Psoas muscle (tissue), 8 donors: ENCODE measurements at places on chromosomes 4 and X.

- H3K27ac ChIP-seq, result no peak overlapping the region
- no peaks in the 10 kb centered on the region for H3K27me3 ChIP-seq
- no peak for DNase-seq
- no peak overlapping the region for H3K4me3 ChIP-seq
- H3K4me1 ChIP-seq, result no peaks in the 10 kb centered on the region
Observed at GRCh38 chrX:103792916-103793544, 16.4 kb downstream of the PLP1 start.

GRCh38 chr4:118113220-118113619 is 78.9 kb downstream of the NDST3 start:
- H3K27ac ChIP-seq, result no peak overlapping the region
- no peaks in the 10 kb centered on the region for H3K36me3 ChIP-seq
- no peaks in the 10 kb centered on the region for H3K4me1 ChIP-seq
- no peaks in the 10 kb centered on the region for H3K27me3 ChIP-seq

- H3K36me3 ChIP-seq, result no peaks in the 10 kb centered on the region
- no peak for DNase-seq
- H3K4me1 ChIP-seq, result no peaks in the 10 kb centered on the region
- no peaks in the 10 kb centered on the region for H3K27me3 ChIP-seq
Observed at GRCh38 chr4:31908261-31908660, 1188.1 kb downstream of the PCDH7 start.

GRCh38 chrX:154021131-154021611 is 1.5 kb upstream of the IRAK1 start:
- no peak overlapping the region for H3K4me3 ChIP-seq
- no peaks in the 10 kb centered on the region for H3K36me3 ChIP-seq
- H3K4me1 ChIP-seq, result peaks cover 3% of the 10 kb centered on the region
- no peak for DNase-seq
- H3K27me3 ChIP-seq, result peaks cover 18% of the 10 kb centered on the region

- no peaks in the 10 kb centered on the region for H3K27me3 ChIP-seq
- H3K36me3 ChIP-seq, result no peaks in the 10 kb centered on the region
- no peak overlapping the region for H3K27ac ChIP-seq
- no peak for DNase-seq
- no peaks in the 10 kb centered on the region for H3K4me1 ChIP-seq
- no peak overlapping the region for H3K4me3 ChIP-seq
Observed at GRCh38 chr4:93261207-93261606, 567.3 kb upstream of the ATOH1 start.

DNA sequence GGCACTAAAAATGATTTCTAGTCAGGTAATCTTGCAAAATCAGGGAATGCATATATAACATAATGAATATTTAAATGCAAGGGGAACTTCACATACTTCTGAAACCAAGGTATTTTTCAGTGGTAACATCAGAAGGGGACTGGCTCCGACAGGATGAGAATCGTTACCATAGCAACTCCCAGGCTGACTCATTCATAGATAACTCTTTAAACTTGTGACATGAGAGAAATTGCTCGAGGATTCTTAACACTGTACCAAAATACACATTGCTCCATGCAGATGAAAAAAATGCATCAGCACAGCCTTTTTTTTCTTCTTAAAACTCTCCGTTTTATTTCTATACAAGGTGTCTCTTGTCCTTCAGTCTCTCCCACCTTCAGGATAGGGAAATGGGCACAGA is 114.3 kb downstream of the GABRB1 start:
- no peaks in the 10 kb centered on the region for H3K36me3 ChIP-seq
- no peak overlapping the region for H3K4me3 ChIP-seq
- H3K27me3 ChIP-seq, result no peaks in the 10 kb centered on the region
- DNase-seq, result no peak

DNA sequence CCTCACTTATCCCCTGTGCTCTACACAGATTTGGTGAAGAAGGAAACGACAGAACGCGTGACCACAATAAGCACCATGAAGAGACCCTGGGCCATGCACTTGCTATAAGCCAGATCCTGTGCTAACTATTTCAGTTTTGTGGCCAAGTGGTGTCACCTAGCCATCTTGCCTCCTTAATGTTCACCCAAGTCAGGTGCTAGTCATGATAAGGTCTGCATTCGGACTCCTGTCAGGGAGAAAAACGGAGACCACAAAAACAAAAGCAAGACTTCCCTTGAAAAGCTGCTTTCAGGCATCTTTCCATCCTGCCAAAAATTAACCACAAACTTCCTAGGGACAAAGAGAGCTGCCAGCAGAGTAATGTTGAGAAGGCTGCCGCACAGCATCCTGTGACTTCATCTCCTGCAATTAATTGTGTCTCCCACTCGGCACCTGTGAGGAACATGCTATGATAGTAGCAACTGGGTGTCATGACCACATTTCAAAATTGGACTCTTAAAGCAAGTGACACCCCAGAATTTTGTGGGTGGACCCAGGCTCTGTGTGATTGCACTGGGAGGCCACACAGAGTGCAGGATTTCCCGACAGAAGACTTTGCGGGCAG is 8.8 kb upstream of the IDS start:
- no peak overlapping the region for H3K4me3 ChIP-seq
- no peak overlapping the region for H3K27ac ChIP-seq
- no peaks in the 10 kb centered on the region for H3K27me3 ChIP-seq
- no peaks in the 10 kb centered on the region for H3K36me3 ChIP-seq
- DNase-seq, result no peak

DNA sequence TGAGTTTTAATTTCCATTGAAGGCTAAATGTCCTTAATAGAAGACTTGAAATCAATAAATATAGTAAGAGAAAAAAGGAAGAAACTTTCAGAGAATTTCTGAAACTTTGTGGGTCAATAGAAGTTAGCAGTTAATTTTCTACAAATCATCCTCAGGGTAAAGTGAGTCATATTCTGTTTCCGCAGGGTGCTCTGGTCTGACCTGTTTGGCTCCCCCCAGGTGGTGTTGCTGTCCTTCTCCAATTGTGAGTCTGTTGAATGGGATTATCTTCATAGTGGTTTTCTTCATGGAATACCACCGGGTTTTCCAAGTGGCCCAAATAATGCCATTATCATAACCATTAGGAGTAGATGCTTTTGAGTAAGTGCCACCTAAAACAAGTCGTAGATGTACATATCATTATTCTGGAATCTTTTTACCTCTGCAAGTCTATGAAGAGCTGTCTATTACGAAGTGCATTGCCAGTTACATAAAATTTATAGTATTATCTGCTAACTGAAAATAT is 7.7 kb downstream of the FGG start:
- H3K4me1 ChIP-seq, result no peaks in the 10 kb centered on the region
- H3K4me3 ChIP-seq, result no peak overlapping the region
- no peak for DNase-seq
- H3K27me3 ChIP-seq, result peaks cover 3% of the 10 kb centered on the region

GRCh38 chrX:150411656-150412055 is 48.5 kb downstream of the MAMLD1 start:
- no peak overlapping the region for H3K4me3 ChIP-seq
- H3K4me1 ChIP-seq, result peaks cover 3% of the 10 kb centered on the region

DNA sequence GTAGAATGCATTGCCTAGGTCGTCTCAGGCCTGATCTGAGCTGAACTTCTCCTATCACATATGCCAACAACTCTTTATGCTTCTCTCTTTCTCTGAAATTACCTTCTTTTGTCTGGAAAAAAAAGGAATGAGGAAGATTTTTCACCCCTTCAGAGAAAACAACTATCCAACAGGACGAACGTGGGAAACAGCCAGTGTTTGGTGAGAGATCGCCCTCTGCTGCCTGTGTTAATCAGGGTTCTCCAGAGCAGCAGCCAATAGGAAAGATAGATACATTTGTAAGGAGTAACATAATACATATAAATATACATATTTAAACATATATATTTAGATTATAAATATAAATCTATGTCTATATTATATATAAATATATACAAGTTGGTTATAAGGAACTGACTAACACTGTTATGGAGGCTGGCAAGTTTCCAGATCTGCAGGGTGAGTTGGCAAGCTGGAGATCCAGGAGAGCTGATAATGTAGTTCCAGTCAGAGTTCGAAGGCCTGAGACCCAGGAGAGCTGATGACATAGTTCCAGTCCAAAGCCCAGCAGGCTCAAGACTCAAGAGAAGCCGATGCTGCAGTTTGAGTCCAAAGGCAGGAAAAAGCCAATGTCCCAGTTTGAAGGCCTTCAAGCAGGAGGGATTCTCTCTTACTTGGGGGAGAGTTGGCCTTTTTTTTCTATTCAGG is 13.3 kb downstream of the CETN2 start:
- DNase-seq, result no peak
- no peaks in the 10 kb centered on the region for H3K36me3 ChIP-seq
- H3K27ac ChIP-seq, result no peak overlapping the region
- H3K4me3 ChIP-seq, result no peak overlapping the region
- H3K4me1 ChIP-seq, result no peaks in the 10 kb centered on the region

DNA sequence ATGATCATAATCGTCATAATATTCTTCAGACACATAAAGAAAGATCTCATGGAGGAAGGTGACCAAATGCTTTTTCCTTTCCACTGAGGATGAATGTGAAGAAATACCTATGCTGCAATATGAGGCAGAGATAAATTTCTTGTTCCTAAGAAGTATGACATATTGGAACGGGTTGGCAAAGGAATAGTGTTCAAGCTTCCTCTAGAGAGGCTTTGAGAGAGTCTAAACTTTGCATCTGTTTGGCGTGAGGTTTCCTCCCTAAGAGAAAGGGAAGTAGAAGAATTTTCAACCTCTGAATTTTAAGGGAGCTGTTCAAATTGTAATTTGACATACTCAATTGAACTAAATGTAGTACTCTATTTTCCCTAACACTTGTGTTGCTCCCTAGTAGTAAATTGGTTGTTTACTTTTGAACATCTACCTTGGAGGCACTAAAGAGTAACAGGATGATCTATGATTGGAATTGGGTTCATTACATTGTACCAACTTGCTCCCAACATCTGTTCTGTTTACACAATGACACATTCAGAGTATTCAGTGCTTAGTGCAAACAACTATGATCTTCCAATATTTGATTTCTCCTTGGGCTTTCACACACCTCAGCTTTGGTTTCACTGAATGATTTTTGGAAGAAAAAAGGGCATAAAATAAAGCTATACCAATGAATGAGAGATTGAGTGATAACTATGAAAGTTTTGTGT is 122.0 kb downstream of the CORIN start:
- no peaks in the 10 kb centered on the region for H3K36me3 ChIP-seq
- no peaks in the 10 kb centered on the region for H3K4me1 ChIP-seq
- no peak for DNase-seq
- no peak overlapping the region for H3K4me3 ChIP-seq
- H3K27me3 ChIP-seq, result no peaks in the 10 kb centered on the region
- H3K27ac ChIP-seq, result no peak overlapping the region

- no peaks in the 10 kb centered on the region for H3K36me3 ChIP-seq
- no peaks in the 10 kb centered on the region for H3K27me3 ChIP-seq
- H3K4me3 ChIP-seq, result no peak overlapping the region
- H3K27ac ChIP-seq, result no peak overlapping the region
- no peak for DNase-seq
Observed at GRCh38 chr4:139617702-139618490, 47.7 kb upstream of the MGST2 start.
